ENCODE measurements at places on chromosomes 6 and 20.
A peak's percentile ranks its signal among the peaks of the same experiment; 100 is the strongest.

GRCh38 chr6:37130704-37131103 lies 39.2 kb upstream of the PIM1 start:
- H3K4me1 ChIP-seq, result peaks cover 31% of the 10 kb centered on the region
- H3K27ac ChIP-seq, result peak overlapping the region; percentile 90
- H3K27me3 ChIP-seq, result no peaks in the 10 kb centered on the region
- H3K4me3 ChIP-seq, result peak overlapping the region; percentile 38

- H3K36me3 ChIP-seq, result no peaks in the 10 kb centered on the region
- H3K27ac ChIP-seq, result no peak overlapping the region
- no peaks in the 10 kb centered on the region for H3K4me1 ChIP-seq
- DNase-seq, result no peak
- H3K4me3 ChIP-seq, result no peak overlapping the region
Observed at GRCh38 chr20:11728937-11729336, 188.8 kb upstream of the BTBD3 start.

DNA sequence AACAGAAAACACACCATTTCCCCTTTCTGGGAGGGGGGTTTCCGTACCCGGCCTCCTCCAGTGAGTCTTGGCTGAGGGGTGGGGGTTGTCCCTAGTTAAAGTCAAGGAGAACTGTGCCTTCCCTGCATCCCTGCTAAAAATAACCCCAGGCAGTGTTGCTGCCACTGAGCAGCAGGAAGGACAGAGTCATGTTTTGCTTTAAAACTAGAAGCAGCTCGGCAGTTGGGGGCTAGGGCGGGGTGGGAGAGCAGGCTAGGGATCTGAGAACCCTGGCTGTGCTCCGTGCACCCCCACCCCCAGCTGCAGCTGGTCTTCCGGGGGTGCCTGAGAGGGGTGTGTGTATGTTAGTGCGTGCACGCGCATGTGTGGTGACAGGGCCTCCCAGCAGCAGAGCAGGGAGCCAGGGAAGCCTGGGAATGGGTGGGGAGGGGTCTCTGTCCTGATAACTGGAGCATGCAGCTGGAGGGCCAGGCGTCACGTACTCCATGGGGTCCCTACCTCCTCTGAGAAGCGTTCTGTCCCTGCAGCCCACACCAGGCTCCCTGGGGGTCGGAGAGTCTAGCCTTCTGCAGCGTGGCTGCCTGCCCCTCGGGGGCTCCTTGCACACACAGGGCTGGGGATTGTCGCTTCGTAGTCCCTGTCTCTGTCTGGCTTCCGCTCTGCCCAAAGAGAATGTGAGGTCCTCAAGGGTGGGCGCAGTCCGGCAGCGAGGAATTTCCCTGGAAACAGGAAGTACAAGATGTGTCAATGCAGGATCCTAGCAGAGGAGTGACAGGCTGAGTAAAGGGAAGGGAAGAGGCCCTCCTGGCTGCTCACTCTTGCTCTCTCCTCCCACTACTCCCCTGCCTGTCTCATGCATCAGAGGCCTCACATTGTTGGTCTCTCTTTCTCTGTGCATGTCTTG lies 16.8 kb upstream of the ARMC12 start:
- peak overlapping the region; percentile 99 for H3K27ac ChIP-seq
- H3K4me3 ChIP-seq, result peak overlapping the region; percentile 43
- H3K4me1 ChIP-seq, result peaks cover 88% of the 10 kb centered on the region
- H3K36me3 ChIP-seq, result no peaks in the 10 kb centered on the region
- no peak for DNase-seq

DNA sequence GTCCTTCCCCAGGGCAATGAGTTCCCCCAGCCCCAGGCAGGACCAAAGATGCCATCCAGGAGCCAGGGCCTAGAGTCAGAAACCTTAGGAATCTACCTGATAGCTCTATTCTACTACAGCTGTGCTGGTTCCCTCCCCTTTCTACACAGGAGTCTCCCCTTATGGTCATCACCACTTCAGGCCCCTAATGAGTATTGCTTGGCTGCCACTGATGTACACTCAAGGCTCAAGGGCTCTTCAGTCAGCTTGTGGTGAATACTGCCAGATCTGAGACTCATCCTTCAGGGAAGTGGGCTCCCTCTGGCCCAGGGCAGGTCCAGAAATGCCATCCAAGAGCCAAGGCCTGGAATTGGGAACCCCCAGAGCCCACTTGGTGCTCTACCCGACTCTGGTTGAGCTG lies 248.6 kb downstream of the ALDH8A1 start:
- no peak overlapping the region for H3K4me3 ChIP-seq
- no peaks in the 10 kb centered on the region for H3K27me3 ChIP-seq
- H3K4me1 ChIP-seq, result no peaks in the 10 kb centered on the region
- DNase-seq, result no peak

GRCh38 chr20:55513954-55514353 lies 491.4 kb downstream of the CBLN4 start:
- DNase-seq, result no peak
- H3K36me3 ChIP-seq, result no peaks in the 10 kb centered on the region
- H3K27me3 ChIP-seq, result no peaks in the 10 kb centered on the region
- H3K4me3 ChIP-seq, result no peak overlapping the region
- no peak overlapping the region for H3K27ac ChIP-seq

- H3K36me3 ChIP-seq, result no peaks in the 10 kb centered on the region
- H3K27ac ChIP-seq, result no peak within 1 kb of the TSS
- H3K4me3 ChIP-seq, result peak within 1 kb of the TSS; percentile 28
- no peak for DNase-seq
- peaks cover 5% of the 10 kb centered on the region for H3K4me1 ChIP-seq
Observed at GRCh38 chr6:35804996-35805736, at the start of gene LHFPL5. TSS of gene LHFPL5 (plus strand) at chr6:35805352. CDS start at chr6:35805671, 319 bp downstream.

GRCh38 chr6:52394251-52394666 lies 25.9 kb upstream of the EFHC1 start:
- no peaks in the 10 kb centered on the region for H3K27me3 ChIP-seq
- H3K4me3 ChIP-seq, result no peak overlapping the region

- no peak overlapping the region for H3K27ac ChIP-seq
- H3K36me3 ChIP-seq, result no peaks in the 10 kb centered on the region
- H3K4me3 ChIP-seq, result no peak overlapping the region
Observed at GRCh38 chr20:14889496-14890255, 552.3 kb upstream of the FLRT3 start.

GRCh38 chr6:132685009-132685408 lies 26.0 kb upstream of the TAAR1 start:
- DNase-seq, result no peak
- no peak overlapping the region for H3K4me3 ChIP-seq
- H3K36me3 ChIP-seq, result no peaks in the 10 kb centered on the region
- no peaks in the 10 kb centered on the region for H3K27me3 ChIP-seq

GRCh38 chr20:16612706-16613105 lies 39.5 kb upstream of the KIF16B start:
- no peaks in the 10 kb centered on the region for H3K36me3 ChIP-seq
- H3K27ac ChIP-seq, result no peak overlapping the region
- no peak overlapping the region for H3K4me3 ChIP-seq
- H3K4me1 ChIP-seq, result peaks cover 9% of the 10 kb centered on the region

DNA sequence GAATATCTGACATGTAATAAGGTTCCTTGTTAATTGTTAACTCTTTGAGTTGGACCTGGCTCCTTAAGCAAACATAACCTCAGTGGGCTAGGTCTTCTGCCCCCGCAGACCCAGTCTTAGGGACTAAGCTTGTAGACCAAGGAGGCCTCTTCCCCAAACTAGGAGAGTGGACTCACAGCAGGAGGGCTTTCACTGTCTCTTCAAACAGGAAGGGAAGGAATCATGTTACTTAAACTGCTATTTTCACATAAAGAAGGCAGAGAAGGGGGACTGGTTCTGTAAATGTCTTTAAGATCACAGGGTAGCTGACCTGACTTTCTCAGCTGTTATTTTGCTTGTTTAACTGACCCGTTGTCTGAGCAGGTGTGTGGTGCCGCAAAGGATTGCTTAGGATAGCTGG lies 34.9 kb upstream of the PRDM1 start:
- DNase-seq, result no peak
- H3K27ac ChIP-seq, result no peak overlapping the region
- no peaks in the 10 kb centered on the region for H3K4me1 ChIP-seq
- no peaks in the 10 kb centered on the region for H3K27me3 ChIP-seq
- H3K36me3 ChIP-seq, result no peaks in the 10 kb centered on the region

- no peak overlapping the region for H3K4me3 ChIP-seq
- H3K4me1 ChIP-seq, result peaks cover 6% of the 10 kb centered on the region
- no peak for DNase-seq
- H3K36me3 ChIP-seq, result no peaks in the 10 kb centered on the region
Observed at GRCh38 chr6:11392778-11393507, 144.6 kb upstream of the TMEM170B start.

DNA sequence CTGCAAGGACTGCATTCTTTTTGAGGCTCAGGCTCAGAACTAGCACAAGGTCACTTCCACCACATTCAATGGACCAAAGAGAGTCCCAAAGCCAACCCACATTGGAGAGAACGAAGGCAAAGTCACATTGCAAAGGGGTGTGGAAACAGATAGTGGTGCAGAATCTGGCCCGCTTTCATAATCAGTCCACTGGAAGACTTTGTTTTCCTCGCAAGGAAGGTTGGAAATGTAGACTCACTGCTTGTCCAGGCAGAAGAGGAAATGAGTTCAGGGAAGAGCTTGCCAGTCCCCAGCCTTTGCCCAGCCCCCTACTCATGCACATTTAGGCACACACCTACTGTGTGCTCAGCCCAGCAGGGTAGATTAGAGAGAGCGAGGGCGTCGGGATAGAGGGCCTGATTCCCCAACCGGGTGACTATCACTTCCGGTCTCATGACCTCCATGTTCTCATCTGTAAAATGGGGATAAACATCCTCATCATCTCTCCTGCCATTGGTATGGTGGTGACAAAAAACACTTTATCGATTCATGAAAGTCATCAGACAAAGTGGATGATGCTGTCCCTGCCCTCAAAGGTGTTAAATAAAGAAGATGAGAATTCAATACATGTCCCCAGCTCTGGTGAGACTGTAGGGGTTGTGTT lies 24.3 kb upstream of the CCN5 start:
- H3K27me3 ChIP-seq, result no peaks in the 10 kb centered on the region
- DNase-seq, result no peak
- H3K36me3 ChIP-seq, result no peaks in the 10 kb centered on the region
- peak overlapping the region; percentile 91 for H3K27ac ChIP-seq

Measured in esophagus muscularis mucosa (tissue), 4 donors.